CD4-positive, alpha-beta T cell treated with Interleukin-10 for 1 hour (primary cell): ENCODE measurements at places on chromosomes 16 and 17.

DNA sequence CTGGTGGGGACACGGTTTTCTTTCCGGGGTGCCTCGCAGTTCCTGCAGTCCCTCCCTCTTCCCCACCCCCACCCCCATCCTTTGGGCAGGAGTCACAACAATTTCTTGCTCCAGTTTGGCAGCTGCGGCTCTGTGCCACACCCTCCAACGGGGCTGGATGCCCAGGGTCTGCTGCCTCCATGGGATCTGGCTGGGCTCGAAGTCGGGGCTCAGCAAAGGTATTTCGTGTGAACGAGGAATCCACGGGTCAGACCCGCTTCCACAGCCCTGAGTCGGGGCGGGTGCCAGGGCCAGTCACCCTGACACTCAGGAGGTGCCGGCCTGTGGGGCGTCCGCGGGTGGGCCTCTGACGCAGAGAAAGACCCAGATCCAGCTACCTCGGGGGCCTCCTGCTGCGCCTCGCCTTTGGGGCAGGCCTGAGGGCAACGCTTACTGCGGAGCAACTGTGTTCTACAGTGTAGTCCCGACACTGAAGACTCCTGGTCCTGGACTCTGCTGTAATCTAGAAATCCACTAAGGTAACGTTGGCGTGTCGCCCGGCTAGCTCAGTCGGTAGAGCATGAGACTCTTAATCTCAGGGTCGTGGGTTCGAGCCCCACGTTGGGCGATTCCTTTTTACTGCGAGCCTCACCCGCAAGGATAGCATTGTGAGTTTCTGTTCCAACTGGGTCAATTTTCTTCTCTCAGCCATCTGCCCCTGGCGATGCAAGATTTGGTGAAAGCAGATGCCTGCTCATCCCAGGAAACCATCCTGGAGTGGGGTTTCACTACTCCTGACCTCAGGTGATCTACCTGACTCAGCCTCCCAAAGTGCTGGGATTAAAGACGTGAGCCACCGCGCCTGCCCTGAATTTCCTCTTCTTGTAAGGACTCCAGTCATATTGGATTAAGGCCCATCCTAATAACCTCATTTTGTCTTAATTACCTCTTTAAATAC, 12.6 kb upstream of the OR1F1 start:
- DNase-seq, result no peak

DNA sequence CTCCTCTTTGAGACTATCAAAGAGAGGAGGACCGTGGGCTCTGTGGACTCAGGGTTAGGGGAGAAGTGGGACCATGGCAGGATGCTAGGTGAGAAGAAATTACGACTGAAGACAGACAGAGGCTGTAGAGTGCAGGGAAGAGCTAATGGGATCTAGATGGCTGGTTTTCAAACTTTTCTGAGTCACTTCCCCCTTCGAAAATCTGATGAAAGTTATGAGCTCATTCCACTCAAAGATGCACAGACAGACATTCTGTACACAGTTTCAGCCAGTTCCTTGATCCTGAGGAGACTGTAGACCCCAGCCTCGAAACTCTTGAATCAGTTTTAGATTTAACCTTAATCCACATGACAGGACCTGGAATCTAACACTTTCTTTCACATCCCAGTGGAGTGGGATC, 40.7 kb downstream of the RGS9 start:
- DNase-seq, result no peak

DNA sequence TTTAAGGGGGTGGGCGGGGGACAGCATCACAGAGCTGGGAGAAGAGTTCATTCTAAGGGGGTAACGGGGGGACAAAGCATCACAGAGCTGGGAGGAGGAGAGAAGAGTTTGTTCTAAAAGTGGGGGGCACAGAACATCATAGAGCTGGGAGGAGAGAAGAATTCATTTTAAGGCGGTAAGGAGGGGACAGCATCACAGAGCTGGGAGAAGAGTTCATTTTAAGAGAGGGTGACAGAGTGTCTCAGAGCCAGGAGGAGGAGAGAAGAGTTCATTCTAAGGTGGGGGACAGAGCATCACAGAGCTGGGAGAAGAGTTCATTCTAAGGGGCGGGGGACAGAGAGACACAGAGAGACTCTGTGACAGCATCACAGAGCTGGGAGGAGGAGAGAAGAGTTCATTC, 27.8 kb downstream of the ENDOV start:
- no peak for DNase-seq

- DNase-seq, result no peak
These were observed 530 bp downstream of the GSG1L start for GRCh38 chr16:28062847-28063521.

- no peak for DNase-seq
These were observed 6.9 kb upstream of the HOXB2 start for GRCh38 chr17:48551596-48552465.

- DNase-seq, result no peak
These were observed 78.8 kb downstream of the WIPI1 start for GRCh38 chr17:68378268-68379176.

GRCh38 chr16:29815032-29815721, 775 bp upstream of the PAGR1 start:
- DNase-seq, result no peak

- no peak for DNase-seq
These were observed 31.2 kb downstream of the TOM1L2 start for GRCh38 chr17:17941015-17941414.

GRCh38 chr17:36055921-36056520, 8.1 kb upstream of the CCL18 start:
- DNase-seq, result no peak

GRCh38 chr16:86101897-86102157, 202.9 kb downstream of the IRF8 start:
- no peak for DNase-seq

- no peak for DNase-seq
These were observed 14.1 kb downstream of the ZFP90 start for GRCh38 chr16:68553186-68553585.
